ENCODE measurements at places on chromosomes 3 and 15.

GRCh38 chr15:49163678-49164077 is 6.4 kb upstream of the GALK2 start:
- DNase-seq: peak; percentile 16

DNA sequence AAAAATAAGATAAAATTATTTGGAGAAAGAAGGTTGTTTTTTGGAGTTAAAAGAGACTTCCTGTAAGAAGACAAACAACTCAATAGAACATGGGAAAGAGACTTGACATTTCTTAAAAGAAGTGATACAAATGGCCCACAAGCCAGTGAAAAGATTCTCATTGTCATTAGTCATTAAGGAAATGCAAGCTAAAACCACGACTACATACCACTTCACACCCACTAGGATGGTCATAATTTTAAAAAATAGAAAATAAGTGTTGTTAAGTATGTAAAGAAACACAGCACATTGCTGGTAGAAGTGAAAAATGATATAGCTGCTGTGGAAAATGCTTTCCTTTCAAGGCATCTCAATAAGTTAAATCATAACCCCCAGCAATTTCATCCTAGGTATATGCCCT is 44.4 kb upstream of the GK5 start:
- DNase-seq: no peak

- DNase-seq: no peak
Observed at GRCh38 chr3:99418709-99419108, 219.7 kb upstream of the COL8A1 start.

- DNase-seq: no peak
Observed at GRCh38 chr3:139715166-139715565, 37.4 kb upstream of the NMNAT3 start.

GRCh38 chr3:127710155-127710941 is 37.6 kb downstream of the ABTB1 start:
- no peak for DNase-seq
